NAMALWA (cell line): ENCODE measurements at places on chromosomes 2 and 18.

DNA sequence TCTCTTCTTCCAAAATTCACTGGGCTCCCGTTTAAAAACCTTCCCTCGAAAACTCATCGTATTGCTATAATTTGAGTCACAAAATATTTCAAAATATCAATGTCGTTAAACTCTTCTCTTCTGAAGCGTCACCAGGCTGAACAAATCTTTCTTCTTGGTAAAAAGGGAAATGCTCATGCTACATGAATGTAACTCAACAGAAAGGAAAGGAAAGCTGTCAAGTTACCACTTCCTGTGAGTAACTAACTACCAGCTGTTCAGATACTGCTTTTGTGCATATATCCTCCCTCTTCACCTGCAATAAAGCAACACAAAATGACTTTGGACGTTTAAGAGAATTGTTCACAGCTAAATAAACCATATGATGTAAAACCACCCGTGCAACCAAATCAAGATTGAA is 95.4 kb downstream of the DOCK10 start:
- DNase-seq, result peak; percentile 84

- no peak for DNase-seq
These were observed 146.6 kb upstream of the REV1 start for GRCh38 chr2:99636144-99637034.

GRCh38 chr2:27307287-27307544 is 1.0 kb downstream of the UCN start:
- no peak for DNase-seq

- peak; percentile 74 for DNase-seq
These were observed 21.9 kb downstream of the PELI1 start for GRCh38 chr2:64122358-64122757.

- no peak for DNase-seq
These were observed 44.8 kb downstream of the CDH2 start for GRCh38 chr18:28132084-28132483.

GRCh38 chr2:71340176-71340575 is 8.6 kb downstream of the ZNF638 start:
- DNase-seq, result no peak

DNA sequence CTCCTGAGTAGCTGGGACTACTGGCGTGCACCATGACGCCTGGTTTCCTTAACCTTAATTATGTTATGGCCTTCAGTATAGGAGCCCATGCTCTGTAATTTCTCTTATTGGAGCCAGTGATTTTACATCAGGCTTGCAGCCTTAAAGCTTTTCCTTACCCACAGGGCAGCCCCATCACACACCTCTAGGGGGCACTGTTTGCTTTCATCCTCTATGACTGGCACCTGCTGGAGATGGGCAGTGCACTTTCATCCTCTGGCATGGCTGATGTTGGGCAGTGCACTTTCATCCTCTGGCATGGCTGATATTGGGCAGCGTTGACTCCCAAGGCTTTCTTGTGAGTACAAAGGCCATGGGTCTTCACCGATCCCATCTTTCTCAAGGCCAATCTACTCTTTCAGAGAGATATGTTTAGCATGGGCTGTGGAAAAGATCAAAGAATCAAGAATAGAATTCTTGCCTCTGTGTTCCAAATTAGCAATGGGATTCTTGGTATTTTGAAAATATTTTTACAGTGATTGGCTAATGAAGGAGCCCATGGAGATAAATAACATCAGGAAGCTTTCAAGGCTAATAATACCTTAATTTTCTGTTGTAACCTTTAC is 80.7 kb upstream of the MEX3C start:
- peak; percentile 76 for DNase-seq

- DNase-seq, result no peak
These were observed 199.4 kb downstream of the SPP2 start for GRCh38 chr2:234249873-234250272.

DNA sequence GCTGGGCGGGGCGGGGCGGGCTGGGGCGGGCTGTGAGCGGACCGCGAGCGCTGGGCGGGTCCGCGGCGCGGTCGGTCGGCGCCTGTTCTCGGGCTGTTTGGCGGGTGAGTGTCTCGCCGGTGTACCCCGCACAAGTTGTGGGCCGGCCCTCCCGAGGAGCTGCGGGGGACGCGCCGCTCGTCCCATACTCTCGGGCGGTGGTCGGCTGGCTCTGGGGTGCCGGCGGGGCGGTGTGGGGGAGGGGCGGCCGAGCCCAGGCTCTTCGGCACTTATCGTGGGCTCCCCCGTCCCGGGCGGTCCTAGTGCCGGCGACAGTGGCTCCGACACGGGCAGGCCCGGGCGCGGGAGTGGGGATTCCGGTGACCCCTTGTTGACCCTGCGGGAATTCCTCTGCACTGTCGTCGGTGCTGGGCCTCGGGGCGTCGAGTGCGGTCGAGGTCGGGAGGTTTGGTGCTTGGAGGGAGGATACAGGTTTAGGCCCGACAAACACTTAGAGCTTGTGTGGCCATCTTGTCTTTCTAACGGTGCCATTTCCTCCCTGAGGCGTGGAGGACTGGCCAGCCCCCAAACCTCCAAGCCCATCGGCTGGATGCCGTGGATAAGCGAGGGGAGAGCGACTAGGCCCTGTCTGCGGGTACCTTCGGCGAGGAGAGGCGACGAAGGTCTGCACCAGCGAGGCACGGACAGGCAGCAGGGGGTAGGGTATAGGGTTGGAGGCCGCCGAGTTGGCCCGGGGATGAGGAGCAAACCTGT is at the start of gene SEPTIN2:
TSS of gene SEPTIN2 (plus strand) at position 47 of the 753 bp plus-strand sequence. CDS start 8,308 bp downstream, outside the sequence.
- peak; percentile 55 for DNase-seq

DNA sequence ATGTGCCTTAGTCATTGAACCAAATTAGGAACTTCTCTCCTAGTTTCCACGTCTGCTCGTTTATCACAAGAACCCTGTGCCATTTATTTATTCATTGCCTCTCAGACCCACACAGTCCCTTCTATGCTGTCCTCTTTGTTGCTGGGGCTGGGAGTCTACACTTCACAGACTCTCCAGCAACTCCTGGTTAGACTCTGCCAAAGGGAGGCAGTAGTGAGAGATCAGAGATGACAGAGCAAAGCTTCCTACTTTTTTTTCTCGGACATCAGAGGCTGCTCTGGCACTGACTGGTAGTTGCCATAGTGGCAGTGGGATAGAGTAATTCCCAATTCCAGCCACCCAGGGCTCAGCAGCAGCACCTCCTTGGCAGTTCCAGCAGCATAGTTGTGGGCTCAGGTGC is 277.5 kb downstream of the BCL11A start:
- no peak for DNase-seq

DNA sequence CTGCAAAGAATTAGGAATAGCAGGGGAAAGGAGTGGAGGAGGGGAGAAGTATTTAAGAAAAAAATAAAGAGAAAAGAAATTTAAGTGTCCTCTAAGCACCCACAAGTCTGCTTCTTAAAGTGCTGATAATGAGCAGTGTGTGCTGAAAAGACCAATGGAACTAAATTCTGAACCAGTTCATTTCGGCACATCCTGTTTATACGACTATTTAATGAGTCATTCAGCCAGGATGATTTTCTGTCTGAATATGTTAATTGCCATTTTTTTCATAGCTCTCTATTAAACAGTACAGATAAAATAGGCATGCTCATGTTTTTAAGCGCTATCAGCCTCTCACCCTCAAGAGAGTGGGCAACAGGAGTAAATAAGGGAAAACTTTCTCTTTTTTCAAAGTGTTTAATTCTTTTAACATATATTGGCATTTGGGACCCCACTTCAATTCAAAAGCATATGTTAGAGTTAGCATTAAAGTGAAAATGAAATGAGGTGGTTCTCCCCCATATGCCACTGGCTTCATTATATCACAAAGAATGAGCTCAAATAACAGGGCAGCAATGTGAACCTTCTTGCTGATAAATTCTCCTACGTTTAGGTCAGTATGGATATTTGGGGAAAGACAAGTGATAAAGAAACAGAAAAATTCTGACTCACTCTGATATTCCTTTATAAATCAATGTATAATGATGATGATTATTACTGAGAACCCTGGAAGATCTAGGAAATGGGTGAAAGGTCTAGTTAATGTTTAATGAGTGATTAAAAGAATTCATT is 87.5 kb downstream of the TCF4 start:
- no peak for DNase-seq

- DNase-seq, result no peak
These were observed 41.9 kb downstream of the MAIP1 start for GRCh38 chr2:199997296-199997695.

- DNase-seq, result no peak
These were observed 6.1 kb upstream of the CUL3 start for GRCh38 chr2:224591220-224591619.

- DNase-seq, result no peak
These were observed 41.8 kb upstream of the FOSL2 start for GRCh38 chr2:28350791-28351285.

- DNase-seq, result no peak
These were observed 10.7 kb upstream of the FAHD2A start for GRCh38 chr2:95391641-95392310.

GRCh38 chr18:10289951-10290637 is 164.3 kb upstream of the APCDD1 start:
- no peak for DNase-seq

GRCh38 chr2:214706986-214707385 is 102.5 kb downstream of the BARD1 start:
- no peak for DNase-seq

GRCh38 chr2:111897630-111897923 is 830 bp upstream of the MERTK start:
- DNase-seq, result no peak

GRCh38 chr2:182666674-182667314 is 49.3 kb upstream of the DNAJC10 start:
- peak; percentile 72 for DNase-seq

DNA sequence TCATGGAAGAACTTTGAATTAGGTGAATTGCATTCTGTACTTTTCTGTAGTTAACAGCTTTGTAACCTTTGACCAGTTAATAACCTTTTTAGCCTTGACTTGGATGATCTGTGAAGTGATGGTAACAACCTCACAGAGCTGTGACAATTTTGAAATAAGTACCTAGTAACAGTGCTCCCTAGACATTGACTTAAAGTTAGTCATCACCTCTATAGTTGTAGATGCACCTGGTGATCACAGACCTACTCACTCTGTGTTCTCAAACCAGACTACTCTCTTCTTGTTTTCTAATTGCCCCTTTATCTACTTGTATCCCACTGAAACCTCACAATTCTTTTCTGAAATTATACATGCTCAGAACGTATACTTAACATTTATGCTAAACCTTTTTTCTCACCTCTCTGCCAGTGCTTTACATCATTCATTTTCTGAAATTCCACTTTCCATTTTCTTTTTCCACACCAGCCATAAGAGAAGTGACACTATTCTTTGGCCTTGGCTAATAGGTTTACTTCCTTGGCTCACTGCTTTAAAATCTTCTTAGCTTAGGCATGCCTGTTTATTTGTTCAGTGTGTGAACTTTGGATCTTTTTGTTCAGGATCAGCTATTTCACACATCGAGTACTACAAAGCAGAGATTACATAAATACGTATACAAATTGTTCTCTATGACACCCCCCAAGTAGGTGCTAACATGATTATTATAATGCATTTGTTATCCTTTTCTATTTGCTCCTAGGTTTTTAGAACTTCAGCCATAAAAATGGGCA is 9.3 kb downstream of the YPEL5 start:
- no peak for DNase-seq
